ENCODE measurements at places on chromosomes 3 and 15.

GRCh38 chr3:141793476-141794260, 30.5 kb downstream of the GRK7 start:
- DNase-seq = no peak

GRCh38 chr15:74809956-74810355, 2.7 kb upstream of the LMAN1L start:
- DNase-seq = no peak

GRCh38 chr3:64595253-64595694, 92.5 kb downstream of the ADAMTS9 start:
- DNase-seq = no peak

- no peak for DNase-seq
Measured at GRCh38 chr3:1979961-1980615, 118.6 kb upstream of the CNTN4 start.

DNA sequence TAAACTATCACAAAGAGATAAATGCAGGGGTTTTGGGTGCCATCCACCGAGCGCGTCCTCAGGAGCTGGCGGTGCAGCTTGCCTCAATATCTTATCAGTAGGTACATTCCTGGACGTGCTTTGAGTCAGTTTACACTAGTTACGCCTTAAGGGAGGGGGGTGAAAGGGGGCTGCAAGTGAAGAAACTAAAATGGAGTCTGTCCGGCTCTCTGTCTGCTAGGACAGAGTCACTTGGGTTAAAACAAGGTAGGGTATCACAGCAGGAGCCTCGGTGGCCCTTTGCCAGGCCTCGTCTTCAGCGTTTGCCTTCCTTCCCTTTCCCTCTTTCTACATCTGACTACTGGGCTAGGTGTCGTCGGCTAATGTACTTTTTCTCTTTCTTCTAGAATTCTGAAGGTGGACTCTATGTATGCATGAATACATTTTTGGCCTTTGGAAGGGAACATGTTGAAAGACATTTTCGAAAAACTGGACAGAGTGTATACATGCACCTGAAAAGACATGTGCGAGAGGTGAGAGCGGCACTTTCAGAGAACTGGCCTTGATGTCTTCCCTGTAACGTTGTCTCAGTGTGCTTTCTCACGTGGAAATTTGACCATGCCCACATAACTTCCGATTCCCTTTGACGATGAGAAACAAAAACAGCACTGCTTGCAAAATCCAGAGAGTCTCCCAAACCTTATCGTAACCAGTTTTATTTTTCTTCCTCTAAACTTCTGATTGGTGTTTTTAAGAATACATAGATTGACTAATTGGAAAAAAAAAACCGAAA, 28.8 kb downstream of the USP13 start:
- no peak for DNase-seq

DNA sequence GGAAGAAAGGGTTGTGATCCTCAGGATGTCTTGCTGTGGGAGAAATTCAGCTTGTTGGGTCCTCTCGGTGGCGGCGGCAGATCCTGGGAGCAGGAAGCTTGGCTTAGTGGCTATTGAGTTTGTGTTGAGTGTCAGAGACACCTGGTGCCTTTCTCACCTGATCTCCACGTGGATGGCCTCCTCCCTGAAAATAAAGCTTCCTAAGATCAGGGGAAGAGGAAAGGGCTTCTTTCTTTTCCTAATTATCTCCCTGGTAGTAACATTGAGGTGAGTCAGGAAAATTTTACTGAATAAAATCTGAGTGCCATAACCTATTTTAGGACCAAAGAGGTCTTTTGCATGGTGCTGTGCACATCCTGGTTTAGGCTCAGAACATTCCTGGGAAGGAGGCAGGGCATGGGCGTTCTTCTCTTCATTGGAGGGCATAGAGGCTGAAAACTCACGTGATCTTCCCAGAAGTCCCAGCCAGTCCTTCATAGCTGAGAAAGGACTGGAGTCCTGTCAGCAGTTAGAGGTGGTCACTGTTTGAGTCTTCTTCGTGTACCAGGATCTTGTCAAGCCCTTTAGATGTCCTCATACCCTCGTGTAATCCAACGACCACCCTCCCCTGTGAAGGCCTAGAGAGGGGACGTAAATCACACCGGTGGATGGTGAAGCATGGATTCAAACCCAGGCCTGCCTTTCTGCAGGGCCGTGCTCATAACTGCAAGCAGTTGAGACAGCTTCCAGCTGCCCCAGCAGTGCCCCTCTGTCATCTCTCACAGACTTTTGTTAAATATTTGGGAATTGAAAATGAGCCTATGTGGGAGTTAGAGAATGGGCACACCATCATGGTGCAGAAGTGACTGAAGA, 1.1 kb downstream of the CMTM8 start:
- no peak for DNase-seq

- DNase-seq = no peak
Measured at GRCh38 chr3:111676211-111677006, 81.3 kb upstream of the ZBED2 start.

- DNase-seq = no peak
Measured at GRCh38 chr3:99637016-99637367, 1.4 kb upstream of the COL8A1 start.

DNA sequence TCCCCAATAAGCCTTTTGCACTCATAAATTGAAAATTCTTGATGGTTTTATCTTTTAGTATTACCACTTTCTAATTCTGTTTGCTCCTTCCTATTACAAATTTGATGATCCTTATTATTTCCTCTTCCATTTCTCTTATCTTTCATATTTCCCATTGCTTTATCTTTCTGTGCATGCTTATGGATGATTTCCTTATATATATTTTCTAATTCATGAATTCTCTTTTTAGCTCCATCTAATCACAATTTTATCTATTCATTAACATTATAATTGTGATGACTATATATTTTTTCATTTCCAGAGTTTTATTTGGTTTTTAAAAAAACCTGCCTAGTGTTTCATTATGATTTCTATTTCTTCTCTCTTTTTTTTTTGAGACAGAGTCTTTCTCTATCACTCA, 17.9 kb downstream of the FOXL2NB start:
- no peak for DNase-seq

GRCh38 chr3:5489536-5489935, 302.0 kb downstream of the EDEM1 start:
- DNase-seq = no peak

DNA sequence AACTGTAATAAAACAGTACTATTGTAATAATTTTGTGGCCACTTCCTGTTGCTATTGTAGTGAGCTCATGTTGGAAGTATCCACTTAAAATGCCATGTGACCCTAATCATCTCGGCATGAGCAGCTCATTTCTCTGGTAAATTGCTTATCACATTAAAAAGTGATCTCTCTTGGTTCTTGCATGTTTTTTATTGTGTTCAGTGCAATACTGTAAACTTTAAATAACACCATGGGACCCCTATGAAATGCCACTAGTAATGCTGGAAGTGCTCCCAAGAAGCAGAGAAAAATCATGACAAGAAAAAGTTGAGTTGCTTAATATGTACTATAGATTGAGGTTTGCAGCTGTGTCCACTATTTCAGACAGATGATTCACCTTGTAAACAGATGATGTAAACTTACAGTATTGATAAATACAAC, 45.6 kb downstream of the NMD3 start:
- DNase-seq = no peak

DNA sequence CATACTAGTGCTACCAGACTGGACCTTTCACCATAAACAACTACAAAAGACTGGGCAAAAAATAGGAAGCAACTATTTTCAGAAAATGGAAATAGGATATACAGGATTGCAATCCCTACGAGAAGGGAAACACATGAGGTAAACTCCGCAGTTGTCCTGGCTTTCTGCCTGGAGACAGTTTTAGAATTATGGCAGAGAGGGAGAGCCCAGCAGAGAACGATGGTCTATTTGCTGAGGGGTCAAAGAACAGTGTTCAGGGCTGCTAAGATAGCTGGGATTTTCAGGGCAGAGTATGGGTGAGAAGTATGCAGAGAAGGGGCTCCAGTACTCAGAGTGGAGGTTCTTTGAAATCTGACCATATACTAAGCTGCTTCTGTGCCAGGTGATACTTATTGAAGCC, 163.4 kb downstream of the CHDH start:
- no peak for DNase-seq

- no peak for DNase-seq
Measured at GRCh38 chr3:184227481-184227935, 1.9 kb upstream of the VWA5B2 start.

DNA sequence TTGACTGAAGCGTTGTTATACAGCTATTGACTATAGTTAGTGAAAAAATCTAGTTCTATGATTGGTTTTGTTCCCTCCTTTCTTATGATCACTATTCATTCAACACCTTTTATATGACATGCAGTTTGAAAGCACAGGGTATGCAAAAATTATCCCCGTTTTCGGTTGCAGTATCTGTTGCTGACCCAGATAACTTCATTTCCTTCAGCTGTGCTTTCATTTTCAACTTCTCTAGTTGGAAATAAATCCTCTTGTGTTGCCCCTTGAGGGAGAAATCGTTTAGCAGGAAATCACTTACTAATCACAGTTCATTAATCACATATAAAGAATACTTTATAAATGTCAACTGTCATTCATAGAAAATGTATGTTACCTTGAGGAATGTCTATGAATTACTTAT, 55.1 kb downstream of the MBNL1 start:
- no peak for DNase-seq

Data from upper lobe of right lung (tissue), 1 donor.